ENCODE measurements at places on chromosomes 5 and 9.

DNA sequence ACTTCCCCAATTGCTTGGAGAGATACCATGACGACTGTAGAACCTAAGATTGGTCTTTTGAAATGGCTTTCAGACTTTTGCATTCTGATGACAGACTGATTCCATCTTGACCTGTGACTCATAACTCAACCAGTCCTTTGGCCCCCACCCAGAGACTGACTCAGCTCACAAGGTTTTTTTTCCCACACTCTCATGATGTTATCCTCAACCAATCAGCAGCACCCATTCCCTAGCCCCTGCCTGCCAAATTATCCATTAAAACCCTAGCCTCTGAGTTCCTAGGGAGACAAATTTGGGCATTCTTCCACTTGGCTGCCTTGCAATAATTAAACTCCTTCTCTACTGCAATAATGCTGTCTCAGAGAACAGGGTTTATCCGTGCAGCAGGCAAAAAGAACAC lies 1263.3 kb upstream of the CDH9 start:
- no peak for DNase-seq

- DNase-seq: no peak
Observed at GRCh38 chr9:72874344-72874743, 78.5 kb downstream of the ALDH1A1 start.

DNA sequence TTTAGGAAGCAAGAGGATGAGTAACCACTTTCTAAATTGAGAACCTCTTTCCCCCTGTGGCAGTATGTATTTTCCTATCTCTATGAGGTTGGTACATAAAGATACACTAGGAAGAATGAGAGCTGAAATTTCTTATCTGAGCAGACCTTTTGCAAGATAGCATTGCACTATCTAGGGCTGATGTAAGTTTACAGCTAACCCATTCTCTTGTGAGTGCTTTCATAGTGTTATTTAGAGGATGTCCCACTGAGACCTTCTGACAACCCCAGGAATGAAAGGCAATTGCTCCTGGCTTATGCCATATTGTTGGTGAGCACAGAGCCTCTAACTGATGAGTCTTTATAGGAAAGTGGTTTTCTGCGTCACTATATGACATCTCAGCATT lies 1209.3 kb upstream of the CDH6 start:
- no peak for DNase-seq

GRCh38 chr9:110932863-110933262 lies 105.4 kb downstream of the LPAR1 start:
- no peak for DNase-seq

DNA sequence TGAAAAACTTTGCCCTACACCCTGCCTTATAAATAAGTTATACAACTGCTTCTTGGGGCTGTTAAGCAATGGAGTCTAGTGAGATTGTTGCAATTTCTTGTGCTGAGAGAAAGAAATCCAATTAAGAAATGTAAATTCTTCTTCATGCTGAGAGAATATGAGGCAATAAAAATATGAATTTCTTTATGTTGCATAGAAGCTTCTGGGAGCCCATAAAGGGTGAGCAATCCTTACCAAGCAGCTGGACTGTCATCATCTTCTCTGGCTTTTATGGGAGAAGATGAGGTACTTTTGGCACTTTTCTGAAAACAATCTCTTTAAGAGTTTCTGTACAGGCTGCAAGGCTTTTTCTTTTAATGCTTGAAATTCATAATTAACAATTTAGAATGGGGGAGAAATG lies 204.3 kb downstream of the DMRTA1 start:
- DNase-seq: no peak

- DNase-seq: no peak
Observed at GRCh38 chr5:474840-475661, 32.1 kb downstream of the EXOC3 start.
